ENCODE measurements at places on chromosomes 5 and 9.

DNA sequence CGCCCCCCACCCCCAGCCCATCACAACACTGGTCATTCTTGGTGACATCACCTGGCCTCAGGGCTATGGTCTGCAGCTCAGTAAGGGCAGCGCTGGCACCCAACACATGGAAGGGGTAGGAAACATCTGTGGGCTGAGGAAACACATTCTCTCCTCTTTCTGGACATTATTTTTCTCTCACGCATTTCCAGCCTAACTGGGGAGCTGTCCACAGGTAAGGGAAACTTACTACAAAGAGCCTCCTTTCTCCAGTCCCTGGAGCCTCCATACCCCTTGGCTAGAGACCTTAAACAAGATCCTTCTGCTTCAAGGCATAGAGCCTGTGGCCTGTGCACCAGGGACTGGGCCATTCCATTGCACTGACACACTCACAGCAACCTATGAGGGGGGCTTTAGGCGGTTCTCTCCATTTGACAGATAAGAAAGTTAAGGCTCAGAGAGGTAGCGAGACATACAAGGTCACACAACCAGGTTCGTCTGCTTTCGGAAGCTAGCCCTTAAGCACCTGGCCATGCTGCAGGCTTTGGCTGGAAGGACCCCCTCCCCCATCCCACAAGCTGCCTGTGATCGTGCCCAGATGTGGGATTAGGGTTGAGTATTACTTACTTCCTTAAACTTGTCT lies 40.7 kb downstream of the CXXC5 start:
- DNase-seq, result no peak

- no peak for DNase-seq
Measured at GRCh38 chr9:18137815-18138214, 336.1 kb upstream of the ADAMTSL1 start.

DNA sequence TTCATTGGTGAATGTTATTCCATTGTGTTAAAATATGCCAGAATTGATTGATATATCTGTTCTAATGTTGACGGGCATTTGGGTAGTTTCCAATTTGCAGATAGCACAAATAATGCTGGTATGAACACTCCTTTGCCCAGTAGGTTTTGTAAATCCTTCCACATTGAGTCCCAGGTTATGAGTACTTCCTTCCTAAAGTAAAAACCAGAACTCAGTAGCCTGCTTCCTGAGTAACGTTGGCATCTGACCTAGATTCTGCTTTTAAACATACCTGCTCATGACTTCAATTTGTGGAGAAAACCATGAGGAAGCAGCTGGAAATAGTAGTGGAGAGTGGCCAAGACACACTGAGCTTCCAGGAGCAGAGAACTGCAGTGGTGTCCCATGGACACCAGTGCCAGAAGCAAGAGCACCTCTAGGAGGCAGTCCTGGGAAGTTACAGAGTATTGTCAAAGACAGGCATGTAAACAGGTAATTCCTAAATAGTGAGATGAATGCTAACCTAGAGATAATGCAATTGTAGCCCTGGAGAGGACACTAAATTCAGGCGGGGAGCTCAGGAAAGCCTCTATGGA lies 24.3 kb upstream of the RASGRF2 start:
- peak; percentile 28 for DNase-seq

- peak; percentile 31 for DNase-seq
Measured at GRCh38 chr5:135076051-135076491, 42.0 kb upstream of the PITX1 start.

DNA sequence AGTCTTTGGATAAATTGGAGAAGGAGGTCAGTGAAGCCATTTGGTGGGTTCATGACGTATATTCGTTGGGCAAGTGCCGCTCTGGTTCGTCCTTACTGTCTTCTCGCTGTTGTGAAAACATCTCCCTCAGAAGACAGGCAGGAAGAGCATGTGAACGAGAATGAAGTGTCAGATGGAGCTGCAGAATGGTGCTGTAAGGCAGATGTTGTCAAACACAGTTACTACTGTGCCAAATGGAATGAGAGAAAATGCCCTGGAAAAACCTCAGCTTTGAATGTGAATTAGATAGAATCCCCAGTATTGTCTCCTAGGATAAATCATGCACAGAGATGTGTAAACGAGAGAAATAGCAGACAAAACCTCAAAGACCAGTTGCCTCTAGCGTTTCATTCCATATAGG lies 121.5 kb downstream of the CAMK4 start:
- no peak for DNase-seq

DNA sequence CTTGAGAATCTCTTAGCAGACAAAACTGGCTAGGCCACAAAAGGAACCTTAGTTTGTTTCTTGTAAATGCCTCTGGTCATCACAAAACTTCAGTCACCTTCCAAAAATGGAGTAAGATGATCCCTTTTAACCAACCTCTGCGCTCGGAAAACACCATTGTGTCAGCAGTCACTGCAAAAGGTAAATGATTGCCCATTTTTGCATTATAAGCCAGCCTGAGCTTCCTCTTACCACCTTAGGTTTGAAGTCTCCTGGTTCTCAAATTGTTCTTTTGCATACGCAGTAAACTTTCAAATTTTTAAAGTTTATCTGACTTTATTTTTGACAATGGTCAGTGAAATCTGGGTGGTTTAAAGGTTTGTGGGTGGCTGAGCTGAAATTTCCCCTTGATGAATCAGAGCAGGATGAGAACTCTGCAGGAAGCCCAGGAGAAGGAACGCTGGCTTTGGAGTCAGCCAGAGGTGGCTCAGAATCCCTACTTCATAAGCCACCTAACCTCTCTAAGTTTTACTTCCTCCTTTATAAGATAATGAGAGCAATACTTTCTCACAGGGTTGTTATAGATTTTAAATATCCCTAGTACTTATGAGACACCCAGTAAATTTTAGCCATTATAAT lies 131.4 kb downstream of the MED10 start:
- DNase-seq, result no peak

DNA sequence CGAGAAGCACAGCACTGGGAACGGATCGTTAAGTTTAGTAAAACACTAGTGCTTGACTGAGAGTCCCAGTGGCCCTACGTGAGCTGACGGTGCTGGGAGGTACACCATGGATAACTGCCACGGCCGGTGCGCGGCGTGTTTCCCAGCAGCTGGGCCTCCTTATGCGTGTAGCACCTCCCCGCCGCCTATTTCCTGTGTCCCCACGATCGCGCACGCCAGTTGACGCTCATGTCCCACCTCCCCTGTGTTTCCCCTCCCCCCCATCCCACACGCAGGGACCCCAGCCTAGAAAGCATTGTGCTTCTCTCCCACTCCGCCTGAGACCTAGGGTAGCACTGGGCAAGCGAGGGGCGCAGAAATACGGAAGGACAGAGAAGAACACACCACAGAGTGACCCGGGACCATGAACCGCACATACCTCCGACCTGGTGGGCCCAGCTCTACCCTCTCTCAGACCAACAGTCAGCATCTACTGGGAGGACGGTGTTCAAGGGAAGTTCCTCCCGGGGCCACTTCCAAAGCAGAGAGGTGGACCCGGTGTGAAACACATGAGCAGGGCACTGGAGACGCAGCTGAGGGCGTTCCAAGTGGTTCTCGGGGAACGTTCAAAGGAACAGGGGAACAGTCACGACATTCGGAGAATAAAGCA lies 45.6 kb downstream of the DBH start:
- no peak for DNase-seq

GRCh38 chr5:166004006-166004405 lies 2287.4 kb upstream of the WWC1 start:
- DNase-seq, result no peak

DNA sequence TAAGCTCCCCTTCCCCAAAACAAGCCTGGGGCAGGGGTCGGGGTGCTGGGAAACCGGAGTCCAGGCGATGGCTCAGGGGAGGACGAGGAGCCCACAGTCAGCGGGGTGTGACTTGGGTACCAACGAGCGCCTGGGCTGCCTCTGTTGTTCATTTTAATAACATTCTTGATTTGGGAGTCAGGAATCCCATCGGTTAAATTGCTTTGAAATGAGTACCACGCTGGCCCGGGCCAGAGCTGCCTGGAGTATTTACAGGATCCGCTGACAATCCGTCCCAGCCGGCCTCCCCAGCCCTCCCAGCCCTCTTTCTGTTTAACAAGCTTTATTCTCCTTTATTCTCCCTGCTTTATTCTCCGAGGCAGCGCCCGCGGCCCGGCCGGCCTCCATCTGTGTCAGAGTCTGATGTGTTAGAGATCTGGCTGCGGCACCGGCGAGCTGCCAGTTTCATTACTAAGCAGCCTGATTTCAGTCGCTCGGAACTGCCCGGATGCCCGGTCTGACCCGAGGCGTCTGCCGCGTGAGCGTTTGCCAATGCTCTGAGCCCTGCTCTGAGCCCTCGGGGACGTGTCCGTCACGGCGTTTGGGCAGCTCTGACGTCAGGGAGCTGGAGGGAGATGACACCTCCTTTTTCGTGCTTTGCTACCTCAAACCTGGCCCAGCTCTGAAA lies 16.5 kb upstream of the QRFP start:
- DNase-seq, result no peak

- DNase-seq, result no peak
Measured at GRCh38 chr9:86535406-86535915, 181.3 kb upstream of the TUT7 start.

DNA sequence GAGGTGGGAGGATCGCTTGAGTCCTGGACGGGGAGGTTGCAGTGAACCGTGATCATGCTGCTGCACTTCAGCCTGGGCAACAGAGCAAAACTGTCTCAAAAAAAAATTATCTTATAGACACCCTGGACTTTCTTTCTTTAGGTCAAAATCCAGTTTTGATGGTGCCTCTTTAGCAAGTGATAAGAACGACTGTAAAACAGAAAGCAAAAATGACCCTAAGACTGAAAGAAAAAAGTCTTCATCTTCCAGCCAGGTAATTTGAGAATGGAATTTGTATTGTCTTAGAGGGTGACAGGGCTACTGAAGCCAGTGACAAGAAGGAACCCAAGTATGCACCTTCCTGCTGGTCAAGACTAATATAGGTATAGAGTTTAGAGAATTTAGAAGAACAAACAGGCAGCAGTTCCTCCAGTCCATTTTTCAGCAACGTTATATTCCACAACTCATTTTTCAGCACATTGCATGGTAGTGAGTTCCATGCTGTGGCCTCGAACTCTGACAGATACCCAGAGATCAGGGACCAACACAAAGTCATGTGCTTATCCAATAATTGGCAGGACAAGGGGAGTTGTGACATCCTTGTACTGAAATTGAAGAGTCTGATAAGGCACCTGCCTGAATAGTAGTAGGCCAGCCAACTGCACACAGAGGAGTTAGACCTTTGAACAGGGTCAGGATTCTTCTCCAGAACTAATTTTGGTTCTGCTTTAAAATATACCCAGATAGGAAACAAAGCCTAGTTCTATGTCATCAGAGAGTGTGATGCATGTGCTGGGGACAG lies 46.5 kb downstream of the GRAMD2B start:
- DNase-seq, result no peak

DNA sequence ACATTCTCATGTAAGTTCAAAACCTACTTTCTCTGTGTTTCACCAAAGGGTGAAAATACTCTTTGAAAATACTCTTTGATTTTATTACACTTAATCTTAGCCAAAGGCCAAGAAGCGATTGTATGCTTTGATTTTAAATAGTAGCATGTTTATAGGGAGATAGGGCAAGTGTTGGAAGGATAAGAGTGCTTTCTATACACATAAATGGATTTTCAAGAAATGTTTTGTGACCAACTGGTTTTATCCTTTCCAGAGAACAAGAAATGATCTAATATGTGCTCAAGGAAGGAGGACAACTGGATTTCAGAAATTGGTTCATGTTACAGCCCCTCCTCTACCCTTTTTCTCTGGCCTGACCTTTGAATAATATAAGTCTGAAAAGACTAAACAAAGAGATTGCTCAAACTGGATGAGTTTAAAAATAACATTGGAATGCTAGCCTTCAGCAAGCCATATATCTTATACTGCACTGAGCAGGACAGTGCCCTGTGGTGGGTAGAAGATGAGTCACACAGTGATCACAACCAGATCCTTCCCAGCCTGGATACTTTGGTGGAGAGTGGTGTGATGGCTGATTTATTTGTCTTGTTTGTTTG lies 13.1 kb downstream of the PALM2AKAP2 start:
- DNase-seq, result no peak

DNA sequence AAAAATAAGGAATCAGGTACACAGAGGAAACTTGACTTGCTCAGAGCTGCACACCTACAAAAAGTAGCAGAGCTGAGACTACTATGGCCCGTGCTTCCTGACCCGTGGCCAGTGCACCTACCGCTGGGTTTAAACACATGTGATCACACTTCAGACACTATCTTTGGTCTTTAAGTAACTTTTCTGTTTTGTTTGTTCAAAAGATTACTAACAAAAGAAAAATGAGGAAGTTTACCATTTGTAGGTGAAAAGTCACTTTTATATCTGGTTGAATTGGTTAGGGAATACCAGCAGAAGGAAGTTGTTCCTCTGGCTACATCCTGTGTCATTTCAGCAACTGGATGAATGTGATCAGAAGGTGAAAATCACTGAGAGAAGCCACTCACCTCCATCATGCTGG lies 6.5 kb upstream of the SYK start:
- no peak for DNase-seq

- no peak for DNase-seq
Measured at GRCh38 chr5:127770272-127770671, 67.1 kb downstream of the CCDC192 start.

DNA sequence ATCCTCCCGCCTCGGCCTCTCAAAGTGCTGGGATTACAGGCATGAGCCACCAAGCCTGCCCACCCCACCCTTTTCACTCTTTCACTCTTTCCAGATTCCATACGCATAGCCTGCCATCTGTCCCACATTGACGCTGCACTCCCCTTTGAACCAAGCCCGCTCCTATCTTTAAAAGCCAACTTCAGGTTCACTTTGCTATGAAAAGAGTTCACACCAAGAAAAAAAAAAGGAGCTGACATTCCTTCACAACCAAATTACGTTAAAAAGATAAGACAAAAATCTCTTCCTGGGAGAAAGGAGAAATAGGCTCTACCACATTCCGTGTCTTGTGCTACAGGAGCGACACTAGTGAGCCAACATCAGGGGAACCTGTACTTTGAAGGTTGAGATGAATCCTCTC lies 41.5 kb downstream of the DMRT1 start:
- DNase-seq, result no peak

- peak; percentile 16 for DNase-seq
Measured at GRCh38 chr9:27870404-27870803, 297.1 kb upstream of the C9orf72 start.

- DNase-seq, result no peak
Measured at GRCh38 chr5:54872810-54873209, 112.6 kb downstream of the ESM1 start.

- no peak for DNase-seq
Measured at GRCh38 chr5:113935453-113935852, 422.0 kb downstream of the YTHDC2 start.

- no peak for DNase-seq
Measured at GRCh38 chr5:149041242-149041641, 21.6 kb downstream of the SH3TC2 start.

GRCh38 chr9:36891341-36891811 lies 142.7 kb downstream of the PAX5 start:
- DNase-seq, result peak; percentile 99

DNA sequence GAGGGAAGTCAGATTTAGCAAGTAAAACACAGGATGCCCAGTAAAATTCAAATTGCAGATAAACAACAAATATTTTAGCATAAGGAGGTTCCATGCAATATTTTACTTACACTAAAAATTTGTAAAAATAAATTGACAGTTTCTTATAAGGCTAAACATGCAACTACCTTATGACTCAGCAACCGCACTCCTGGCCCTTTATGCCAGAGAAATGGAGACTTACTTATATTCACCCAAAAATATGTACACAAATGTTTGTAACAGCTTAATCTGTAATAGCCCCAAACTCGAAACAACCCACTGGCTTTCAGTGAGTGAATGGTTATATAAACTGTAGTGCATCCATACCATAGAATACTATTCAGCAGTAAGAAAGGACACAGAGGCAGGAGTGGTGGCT lies 28.6 kb upstream of the TRIM14 start:
- DNase-seq, result no peak
